ENCODE measurements at places on chromosomes 3 and 15.

DNA sequence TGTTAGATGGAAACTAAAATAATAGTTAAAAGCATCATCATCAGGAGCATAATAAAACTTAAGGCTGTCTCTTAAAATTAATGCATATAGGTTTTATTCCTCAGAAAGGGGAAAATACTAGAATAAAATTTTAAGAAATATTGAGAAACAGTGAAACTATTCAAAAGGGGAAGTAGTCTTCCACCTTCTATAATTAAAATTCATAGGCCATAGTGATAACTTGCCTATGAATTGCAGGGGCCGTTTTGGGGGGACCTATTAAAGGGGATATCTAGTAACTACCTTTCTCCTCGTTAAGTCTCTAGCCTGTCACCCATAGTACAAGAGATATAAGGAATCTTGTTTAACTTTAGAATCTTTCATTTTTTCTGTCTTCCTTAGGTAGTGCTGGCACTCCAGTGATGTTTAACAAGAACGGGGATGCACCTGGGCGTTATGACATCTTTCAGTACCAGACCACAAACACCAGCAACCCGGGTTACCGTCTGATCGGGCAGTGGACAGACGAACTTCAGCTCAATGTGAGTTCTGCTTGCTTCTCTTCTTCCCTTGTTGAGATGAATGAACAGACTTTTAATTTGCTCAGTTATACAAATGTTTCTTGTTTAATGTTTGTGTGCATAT is 600.4 kb downstream of the GRM7 start:
- no peak for DNase-seq

DNA sequence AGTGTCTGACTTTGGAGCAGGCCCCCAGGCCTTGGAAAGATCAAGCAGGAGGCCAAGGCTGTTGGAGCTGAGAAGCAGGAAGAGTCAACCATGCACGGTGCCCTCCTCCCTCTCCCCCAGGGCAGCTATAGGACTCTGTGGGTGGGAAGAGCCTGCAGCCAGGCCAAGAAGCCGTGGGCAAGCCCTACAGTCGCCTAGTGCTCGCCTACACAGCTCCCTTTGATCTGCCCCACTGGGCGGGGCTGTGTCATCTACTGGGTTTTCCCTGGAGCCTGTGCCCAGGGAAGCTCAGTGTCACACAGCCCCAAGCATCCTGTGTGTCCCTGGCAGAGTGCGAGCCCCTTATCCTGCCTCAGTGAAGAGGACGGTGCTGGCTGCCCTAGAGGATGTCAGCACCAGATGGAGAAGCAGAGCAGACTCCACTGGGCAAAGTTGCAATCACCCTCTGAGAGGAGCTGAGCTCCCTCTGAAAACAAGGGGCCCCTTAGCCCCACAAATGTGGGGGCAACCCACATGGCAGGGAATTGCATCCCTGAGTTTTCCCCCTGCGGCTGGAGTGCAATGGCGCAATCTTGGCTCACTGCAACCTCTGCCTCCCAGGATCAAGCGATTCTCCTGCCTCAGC is 72.2 kb downstream of the KLF13 start:
- DNase-seq, result no peak

GRCh38 chr3:133928903-133929607 is 33.4 kb upstream of the RAB6B start:
- DNase-seq, result no peak

- no peak for DNase-seq
Observed at GRCh38 chr3:144381607-144382006, 410.0 kb downstream of the DIPK2A start.

DNA sequence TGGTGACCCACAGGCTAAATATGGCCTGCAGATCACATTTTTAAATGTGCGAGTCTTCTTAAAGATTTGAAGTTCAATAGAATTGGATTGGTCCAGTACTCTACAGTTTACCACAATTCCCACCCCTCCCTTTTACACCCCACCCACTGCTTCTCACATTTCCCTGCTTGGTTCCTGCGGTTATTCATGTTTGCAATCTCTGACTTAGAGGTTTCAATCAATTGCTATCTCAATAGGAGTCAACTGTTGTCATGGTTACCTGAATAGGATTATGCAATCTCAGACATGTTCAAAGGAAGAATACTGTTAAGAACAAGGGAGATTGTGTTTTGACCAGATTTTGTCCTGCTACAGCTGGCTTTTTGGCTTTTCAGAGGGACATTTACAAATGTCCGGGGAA is 4.9 kb upstream of the C3orf49 start:
- DNase-seq, result no peak
